ENCODE measurements at places on chromosomes 6 and 20.

- DNase-seq: no peak
Observed at GRCh38 chr6:38119516-38119915, 300.0 kb downstream of the ZFAND3 start.

- DNase-seq: peak; percentile 30
Observed at GRCh38 chr6:96301781-96302180, 219.8 kb upstream of the UFL1 start.

DNA sequence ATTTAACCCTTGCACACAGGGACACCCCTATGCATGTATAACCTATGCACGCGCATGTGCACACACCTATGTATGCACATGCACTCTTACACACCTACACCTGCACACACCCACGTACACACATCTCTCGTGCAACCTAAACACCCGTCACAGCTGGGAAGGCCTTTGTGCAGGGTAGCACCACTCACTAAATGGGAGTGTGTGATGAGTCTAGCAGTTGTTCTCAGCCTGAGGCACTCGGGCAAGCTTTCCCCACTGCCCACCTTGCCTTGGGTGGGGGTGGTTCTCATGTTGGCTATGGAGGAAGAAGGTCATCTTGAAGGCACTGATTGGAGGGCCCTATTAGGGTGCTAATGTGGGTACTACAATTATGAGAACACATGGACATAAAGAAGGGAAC is 85.8 kb downstream of the DLL1 start:
- DNase-seq: no peak

DNA sequence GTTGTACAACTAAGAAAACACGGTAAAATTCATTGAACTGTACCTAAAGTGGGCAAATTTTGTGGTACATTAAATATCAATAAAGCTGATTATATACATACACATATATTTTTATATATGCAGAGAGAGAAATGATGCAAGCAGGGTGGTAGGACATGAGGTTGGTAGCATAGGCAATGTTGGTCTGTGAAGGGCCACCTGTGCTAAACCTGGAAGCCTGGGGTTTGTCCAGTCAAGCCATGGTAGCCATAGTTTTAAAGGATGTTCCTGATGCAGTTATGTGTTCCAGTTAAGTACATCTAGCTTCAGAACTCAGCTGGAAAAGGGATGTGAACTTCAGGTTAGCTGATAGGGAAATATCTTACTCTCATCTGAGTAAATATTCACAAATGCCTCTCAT is 60.1 kb downstream of the TRIM38 start:
- no peak for DNase-seq

DNA sequence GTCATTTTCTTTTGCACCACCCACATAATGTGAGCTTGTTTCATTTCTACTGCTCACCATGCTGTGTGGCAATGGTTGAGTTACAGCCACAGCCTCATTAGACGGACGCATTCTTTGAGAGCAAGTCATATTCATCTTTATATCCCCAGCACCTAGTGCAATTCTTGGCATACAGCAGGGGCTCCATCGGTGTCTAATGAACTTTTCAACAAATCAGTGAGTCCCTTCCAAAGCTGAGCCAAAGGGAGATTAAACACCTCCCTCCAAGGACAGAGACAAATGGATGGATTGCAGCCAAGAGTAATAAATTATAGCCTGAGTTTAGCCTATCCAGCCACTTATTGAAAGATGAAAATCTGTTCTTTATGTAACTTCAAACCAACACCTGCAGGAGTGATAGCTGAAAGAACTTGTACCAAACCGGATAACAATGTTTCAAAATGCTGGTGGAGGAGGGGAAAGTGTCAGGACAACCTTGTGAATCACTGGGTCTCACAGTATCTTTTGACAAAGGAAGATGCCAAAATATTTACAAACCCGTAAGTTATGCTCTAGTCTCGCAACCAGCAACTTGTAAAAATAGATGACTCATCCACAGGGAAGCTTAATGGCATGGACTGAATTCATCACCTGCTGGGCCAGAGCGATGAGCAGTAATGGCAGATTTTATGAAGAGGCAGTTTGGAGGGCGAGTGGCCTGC is 139.0 kb downstream of the PXDC1 start:
- peak; percentile 74 for DNase-seq

DNA sequence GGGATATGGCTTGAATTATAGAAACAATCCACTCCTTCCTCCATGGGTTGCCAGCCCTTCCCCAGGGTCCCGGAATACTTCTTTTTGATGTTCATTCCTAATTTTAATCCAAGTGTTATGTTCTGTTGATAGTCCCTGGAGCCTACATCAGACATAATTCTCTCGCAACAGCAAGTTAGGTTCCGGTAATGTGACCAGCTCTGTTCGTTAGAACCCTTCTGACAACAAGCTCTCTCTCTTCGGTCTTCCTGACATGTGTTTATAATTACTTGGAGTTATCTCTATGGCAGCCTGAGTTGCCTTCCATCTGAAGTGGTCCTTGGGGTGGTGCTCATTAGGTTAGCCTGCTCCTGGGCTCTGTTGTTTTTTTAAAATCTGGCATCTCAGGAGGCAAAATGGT is 506.9 kb upstream of the JARID2 start:
- no peak for DNase-seq

- DNase-seq: no peak
Observed at GRCh38 chr6:129903082-129903481, 42.0 kb upstream of the TMEM244 start.

- DNase-seq: no peak
Observed at GRCh38 chr6:106155219-106155830, 69.2 kb downstream of the PRDM1 start.

DNA sequence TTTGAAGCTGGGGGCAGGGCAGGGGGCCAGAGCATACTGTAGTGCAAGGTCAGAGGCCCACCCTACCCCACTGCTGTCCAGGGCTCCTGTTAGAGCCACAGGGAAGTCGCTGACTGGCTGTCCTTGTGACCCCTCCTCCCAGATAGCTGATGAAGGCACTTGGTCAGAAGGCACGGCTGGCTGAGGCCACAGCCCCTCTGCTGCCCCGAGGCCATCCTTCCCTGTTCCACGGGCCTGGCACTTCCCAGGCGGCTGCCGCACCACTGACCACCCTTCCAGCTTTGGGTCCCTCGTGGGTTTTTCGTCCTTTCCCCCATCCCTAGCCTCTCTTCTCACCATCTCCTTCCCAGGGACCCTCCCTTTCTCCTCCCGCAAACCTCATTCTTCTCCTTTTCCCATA is 9.2 kb upstream of the EMILIN3 start:
- no peak for DNase-seq

- no peak for DNase-seq
Observed at GRCh38 chr6:79045966-79046365, 32.1 kb downstream of the PHIP start.

DNA sequence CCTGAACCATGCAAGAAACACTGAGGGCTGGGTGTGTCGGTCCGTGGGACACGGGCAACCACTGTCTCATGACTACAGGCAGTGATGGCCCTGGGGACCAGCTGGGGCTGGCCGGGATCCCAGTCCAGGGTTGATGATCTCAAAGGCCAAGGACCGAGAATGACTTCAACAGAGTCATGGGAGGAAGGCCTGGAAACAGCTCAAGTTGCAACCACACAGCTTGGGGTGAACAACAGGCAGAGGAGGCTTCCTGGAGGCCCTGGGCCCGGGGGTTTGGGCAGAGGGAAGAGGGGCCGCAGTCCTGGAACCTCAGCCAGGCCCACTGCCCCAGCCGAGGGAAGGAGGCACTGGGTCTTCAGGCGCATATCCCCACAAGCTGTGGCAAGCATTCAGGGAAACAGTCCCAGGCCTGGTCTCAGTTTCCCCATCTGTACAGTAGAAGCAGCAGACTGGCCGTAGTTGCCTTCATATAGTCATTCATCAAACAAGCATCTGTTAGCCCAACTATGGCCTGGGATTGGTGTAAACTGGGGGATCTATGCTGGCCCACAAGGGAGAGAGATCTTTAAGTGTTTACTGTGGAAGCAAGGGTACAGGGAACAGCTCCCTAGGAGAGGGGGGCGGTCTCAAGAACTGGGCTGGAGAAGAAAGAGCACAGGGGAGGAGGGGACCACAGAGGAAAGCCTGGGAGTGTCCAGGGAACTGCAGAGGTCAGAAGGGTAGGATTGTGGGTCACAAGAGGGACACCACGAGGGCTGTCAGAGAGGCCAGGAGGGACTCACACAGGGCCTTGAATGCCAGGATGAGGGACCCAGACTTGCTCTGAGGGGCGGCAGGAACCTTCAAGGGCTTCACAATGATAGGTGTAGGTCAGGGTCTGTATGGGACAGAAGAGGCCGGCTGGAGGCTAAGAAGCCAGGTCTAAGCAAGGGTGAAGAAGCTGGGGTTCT is 2.1 kb downstream of the MYL9 start:
- DNase-seq: no peak

- DNase-seq: no peak
Observed at GRCh38 chr20:9319687-9320384, 194.6 kb upstream of the LAMP5 start.

DNA sequence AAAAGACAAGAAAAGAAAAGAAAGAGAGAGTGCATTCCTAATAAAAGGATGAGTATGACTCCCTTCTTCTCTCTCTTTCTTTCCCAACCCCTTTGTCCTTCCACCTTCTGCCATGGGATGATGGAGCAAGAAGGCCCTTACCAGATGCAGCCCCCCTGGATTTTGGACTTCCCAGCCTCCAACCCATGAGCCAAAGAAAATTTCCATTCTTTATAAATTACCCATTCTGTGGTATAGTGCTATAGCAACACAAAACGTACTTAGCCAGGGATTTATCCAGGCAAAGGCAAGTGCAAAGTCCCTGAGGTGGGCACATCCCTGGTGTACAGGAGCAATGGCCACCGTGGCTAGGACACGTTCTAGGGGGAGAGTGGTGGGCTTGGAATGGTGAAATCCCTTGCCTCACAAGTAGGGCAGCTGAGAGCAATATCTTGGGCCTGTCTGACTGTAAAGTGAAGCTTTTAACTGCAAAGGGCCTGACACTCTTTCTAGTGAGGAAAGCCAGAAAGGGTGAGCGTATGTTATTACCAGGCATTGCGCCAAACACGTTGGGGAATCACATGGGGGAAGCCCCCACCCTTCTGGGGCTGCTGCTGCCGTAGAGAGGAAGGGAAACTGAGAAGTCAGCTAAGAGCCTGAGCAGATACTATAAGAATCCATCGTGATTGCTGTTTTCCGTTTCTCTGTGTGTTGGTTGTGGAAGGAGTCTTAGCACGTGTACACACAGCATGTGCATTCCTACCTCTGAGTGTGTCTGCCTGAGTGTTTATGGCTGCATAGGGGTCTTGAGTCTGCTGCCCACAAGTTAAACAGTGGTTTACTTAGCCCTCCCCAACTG is 50.7 kb upstream of the SIRPA start:
- no peak for DNase-seq

DNA sequence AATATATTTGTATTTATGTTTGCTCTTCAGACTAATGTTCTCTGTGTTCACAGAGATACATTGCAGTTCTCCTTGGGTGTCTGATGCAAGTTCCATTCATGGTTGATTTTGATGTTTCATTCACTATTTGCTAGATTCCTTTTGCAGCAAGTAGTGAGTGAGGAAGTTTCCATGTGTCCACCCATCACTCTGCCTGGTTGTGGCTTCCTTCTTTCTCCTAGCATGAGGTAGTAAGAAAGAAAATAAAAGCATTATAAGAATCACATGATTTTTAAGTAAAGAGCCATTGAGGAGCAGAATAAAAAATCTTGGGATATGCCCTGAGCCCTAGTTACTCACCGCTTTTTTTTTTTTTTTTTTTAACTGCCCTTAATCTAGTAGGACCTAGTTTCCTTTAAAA is 8.7 kb downstream of the SASH1 start:
- DNase-seq: no peak

DNA sequence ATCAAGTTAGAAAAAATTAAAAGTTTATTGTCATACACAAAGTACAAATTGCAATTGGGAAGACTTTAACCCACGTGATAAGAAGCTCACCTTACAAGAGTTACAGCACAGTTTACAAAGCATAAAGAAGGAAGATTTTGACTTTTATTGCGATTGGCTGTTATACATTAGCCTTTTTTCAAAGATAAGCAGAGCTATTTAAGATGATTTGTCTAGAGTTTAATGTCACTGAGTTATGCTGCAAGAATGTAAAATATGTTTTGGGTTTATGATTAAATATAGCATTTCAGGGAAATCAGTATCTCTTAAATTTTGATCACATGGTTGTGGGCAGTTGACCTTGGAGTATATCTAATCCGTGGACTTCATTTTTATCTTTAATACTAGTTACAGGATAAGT is 664.2 kb upstream of the PTCHD4 start:
- DNase-seq: no peak

- no peak for DNase-seq
Observed at GRCh38 chr6:112571488-112572270, 224.5 kb downstream of the RFPL4B start.

- DNase-seq: no peak
Observed at GRCh38 chr6:17519120-17519519, 81.0 kb upstream of the FAM8A1 start.

GRCh38 chr6:93327857-93328256 is 91.5 kb downstream of the EPHA7 start:
- DNase-seq: no peak

DNA sequence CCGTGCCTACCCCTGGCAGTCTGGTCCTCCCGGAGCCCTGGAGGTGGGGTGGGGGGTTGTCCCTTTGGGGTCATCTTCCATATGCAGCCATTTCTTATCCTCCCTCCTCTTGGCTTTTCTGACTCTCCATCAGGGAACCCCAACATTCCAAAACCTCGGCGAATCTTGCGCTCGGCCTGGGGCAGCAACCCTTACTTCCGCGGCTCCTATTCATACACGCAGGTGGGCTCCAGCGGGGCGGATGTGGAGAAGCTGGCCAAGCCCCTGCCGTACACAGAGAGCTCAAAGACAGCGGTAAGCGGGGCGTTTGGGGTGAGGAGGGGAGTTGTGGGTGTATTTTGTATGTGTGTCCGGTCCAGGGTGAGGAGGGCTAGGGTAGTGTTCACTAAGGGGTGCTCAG is 168.0 kb upstream of the RNF24 start:
- DNase-seq: no peak

GRCh38 chr6:117840541-117840983 is 66.5 kb upstream of the SLC35F1 start:
- DNase-seq: peak; percentile 38

- DNase-seq: peak; percentile 99
Observed at GRCh38 chr20:48040491-48040890, 255.2 kb upstream of the SULF2 start.

DNA sequence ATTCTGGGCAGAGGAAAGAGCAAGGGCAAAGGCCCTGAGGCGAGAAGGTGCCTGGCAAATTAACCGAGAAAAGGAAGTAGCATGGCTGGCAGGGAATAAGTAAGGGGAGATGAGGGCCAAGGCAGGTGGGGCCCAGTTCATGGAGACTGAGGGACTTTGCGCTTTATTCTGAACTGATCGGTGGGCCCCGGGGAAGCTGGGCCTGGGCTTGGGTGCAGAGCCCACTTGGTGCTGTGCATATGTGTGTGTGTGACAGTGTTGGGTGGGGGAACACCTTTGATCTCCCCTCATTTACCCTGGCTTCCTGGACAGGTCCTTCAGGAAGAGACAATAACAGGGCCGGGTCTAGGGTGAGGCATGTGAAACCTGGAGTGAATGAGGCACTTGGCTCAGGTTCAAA is 2.9 kb upstream of the MDFI start:
- no peak for DNase-seq

DNA sequence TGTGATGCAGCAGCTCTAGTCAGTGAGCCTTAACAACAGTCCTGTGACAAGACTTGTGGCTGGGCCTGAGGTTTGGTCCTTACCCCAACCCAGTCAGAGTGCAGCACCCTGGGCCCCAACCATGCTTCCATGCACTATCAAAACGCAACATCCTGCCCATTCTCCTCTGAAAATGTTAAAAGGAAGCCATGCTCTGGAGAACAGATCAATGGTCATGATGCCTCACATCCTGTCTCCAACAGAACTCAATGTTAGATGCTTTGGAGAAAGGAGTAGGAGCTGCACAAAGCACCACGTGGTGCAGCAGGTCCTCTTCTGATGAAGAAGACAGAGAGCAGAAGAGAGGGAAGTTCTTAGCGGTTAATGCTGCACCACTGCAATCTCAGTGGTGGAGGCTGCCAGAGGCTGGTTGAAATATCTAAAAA is 41.9 kb downstream of the TRAM2 start:
- DNase-seq: no peak
